ENCODE measurements at places on chromosomes 6 and 20. TPM values are rescaled to one million over a fixed set of nuclear protein-coding genes. Genes with fewer than 3 reads are reported as not detected.

DNA sequence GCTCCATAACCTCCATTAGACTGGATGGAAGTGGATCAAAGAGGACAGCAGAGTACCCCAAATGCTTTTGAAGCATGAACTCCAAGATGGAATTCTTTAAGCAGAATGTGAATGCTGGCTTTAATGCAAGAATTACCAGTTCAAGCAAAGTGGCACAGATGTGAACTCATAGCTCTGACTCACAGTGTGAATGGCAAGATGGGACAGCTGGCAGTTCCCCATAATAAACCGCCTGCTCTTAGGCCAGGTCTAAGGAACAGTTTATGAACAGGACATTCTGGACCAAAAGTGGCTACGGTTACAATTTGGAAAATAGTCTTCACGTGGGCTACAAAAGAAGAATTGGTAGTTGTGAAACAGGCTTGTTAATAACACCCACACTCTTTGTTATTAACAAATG, 76.5 kb downstream of the SPTLC3 start:
- no peak for DNase-seq

GRCh38 chr6:158860279-158860865, 41.2 kb upstream of the EZR start:
- no peak for DNase-seq

GRCh38 chr20:16672299-16672698, 57.5 kb upstream of the SNRPB2 start:
- no peak for DNase-seq

DNA sequence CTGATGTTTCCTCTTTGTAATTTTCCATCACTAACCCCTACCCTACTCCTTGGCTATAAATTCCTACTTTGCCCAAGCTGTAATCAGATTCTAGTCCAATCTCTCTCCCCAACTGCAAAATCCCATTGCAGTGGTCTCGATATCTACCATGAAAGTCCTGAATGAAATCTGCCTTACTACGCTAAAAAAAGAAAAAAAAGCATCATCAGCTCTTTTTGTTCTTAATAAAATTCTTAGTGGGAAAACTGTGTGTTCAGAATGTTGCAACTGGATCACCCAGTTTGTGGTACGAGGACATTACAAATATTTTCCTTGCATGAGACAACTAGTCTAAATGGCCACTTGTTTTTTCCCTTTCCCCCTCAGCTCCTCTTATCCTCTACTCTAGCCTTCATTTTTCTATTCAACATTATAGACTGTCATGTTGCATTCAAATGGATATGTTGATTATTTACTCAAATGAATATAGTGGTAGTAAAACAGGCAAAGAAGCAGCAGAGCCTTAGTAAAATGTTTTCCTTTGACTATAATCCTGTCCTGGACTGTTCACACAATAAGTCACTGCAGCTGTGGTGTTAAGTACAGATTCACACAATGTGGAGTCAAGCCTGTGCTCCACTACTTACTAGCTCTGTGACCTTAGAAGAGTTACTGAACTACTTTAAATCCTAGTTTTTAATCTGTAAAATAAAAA, 527.1 kb upstream of the MARCKS start:
- DNase-seq, result no peak

The NR2E1 gene
- total RNA-seq, result not detected

DNA sequence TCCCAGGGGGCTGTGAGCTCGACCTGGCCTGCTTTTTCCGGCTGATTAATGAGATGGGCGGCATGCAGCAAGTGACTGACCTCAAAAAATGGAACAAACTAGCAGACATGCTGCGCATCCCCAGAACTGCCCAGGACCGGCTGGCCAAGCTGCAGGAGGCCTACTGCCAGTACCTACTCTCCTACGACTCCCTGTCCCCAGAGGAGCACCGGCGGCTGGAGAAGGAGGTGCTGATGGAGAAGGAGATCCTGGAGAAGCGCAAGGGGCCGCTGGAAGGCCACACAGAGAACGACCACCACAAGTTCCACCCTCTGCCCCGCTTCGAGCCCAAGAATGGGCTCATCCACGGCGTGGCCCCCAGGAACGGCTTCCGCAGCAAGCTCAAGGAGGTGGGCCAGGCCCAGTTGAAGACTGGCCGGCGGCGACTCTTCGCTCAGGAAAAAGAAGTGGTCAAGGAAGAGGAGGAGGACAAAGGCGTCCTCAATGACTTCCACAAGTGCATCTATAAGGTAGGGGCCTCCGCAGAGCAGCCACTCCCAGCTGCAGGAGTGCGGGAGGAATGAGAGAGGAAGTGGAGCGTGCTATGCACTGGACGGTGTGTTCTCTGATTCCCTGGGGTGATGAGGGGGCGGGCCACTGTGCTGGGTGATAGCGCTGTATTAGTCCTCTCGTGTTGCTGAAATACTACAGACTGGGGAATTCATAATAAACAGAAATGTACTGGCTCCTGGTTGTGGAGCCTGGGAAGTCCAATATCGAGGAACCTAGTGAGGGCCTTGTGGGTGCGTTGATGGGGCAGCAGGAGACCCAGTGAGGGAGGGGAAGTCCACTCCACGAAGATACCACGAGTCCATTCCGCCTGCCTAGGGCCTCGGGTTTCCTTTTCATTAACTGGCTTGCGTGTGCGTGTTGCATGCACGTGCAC, 161.7 kb downstream of the DTNBP1 start:
- peak; percentile 60 for DNase-seq

The DDX39B gene
- total RNA-seq, result 226 TPM

GRCh38 chr6:168728056-168728455, 287.1 kb downstream of the SMOC2 start:
- DNase-seq, result no peak

GRCh38 chr20:22931653-22932608, 103.2 kb upstream of the SSTR4 start:
- DNase-seq, result no peak

All from sigmoid colon (tissue), 7 donors.